ENCODE measurements at places on chromosomes 5 and 9.

DNA sequence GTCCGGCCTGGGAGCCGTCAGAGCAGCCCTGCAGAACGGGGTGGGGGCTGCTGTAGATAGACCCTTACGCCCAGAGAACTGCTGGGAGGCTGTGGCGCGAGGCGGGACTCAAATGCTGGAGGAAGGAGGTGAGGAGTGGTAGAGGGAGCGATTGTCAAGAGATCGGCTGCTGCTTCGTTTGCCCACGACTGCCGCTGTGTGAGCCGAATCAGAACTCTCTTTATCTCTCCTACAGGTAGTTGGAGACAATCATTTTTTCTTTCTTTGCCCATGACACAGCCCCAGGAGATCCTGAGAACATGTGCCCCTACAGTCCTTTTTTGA is 456 bp downstream of the ZNF79 start:
- no peak for DNase-seq

GRCh38 chr5:157761690-157762621 is 18.4 kb downstream of the LSM11 start:
- DNase-seq: no peak

- DNase-seq: no peak
These were observed 21.0 kb downstream of the SKIC3 start for GRCh38 chr5:95533761-95534160.

- no peak for DNase-seq
These were observed 10.8 kb downstream of the OR13J1 start for GRCh38 chr9:35859310-35859989.

DNA sequence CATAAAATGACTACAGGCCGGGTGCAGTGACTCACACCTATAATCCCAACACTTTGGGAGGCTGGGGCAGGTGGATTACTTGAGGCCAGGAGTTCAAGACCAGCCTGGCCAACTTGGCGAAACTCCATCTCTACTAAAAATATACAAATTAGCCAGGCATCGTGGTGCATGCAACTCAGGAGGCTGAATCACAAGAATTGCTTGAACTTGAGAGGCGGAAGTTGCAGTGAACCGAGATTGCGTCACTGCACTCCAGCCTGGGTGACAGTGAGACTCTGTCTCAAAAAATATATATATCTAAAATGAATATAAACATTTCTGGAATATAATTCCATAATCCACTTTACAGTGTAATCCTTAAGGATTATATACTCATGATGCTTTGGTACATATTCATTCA is 66.5 kb downstream of the TEX10 start:
- DNase-seq: no peak

Data from anterior cingulate cortex (tissue), 58 donors.